ENCODE measurements at places on chromosomes 11 and 22. TPM values are rescaled to one million over a fixed set of nuclear protein-coding genes. Genes with fewer than 3 reads are reported as not detected.
A peak's percentile ranks its signal among the peaks of the same experiment; 100 is the strongest.

DNA sequence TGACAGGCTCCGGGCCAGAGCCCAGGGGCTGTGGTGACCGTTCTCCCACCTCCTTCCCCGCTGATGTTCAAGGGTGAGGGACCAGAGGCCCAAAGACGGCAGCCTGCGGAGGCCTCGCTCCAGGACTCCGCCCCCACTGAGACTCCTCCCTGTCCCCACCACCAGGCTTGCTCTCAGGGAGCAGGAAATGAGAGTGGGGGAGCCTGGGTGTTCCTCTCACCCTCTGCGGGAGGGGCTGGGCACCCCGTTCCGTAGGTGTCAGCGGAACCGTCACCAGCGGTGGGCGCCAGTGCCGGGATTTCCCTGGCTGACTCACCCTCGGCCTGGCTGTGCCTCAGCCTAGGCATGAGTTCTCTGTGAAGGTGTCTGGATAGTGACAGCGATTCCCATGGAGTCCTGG is 15.7 kb downstream of the DAGLA start:
- no peaks in the 10 kb centered on the region for H3K27me3 ChIP-seq
- H3K4me1 ChIP-seq: peaks cover 18% of the 10 kb centered on the region
- no peaks in the 10 kb centered on the region for H3K36me3 ChIP-seq
- peak overlapping the region; percentile 97 for H3K27ac ChIP-seq
- peak overlapping the region; percentile 82 for H3K4me3 ChIP-seq
- peak; percentile 92 for DNase-seq

- H3K36me3 ChIP-seq: peaks cover 4% of the 10 kb centered on the region
- H3K4me3 ChIP-seq: no peak overlapping the region
- no peak overlapping the region for H3K27ac ChIP-seq
- H3K27me3 ChIP-seq: peaks cover 63% of the 10 kb centered on the region
- peaks cover 18% of the 10 kb centered on the region for H3K4me1 ChIP-seq
- no peak for DNase-seq
Measured at GRCh38 chr11:74468058-74468457, 709 bp upstream of the KCNE3 start.

- H3K4me1 ChIP-seq: peaks cover 30% of the 10 kb centered on the region
- H3K27ac ChIP-seq: no peak overlapping the region
- no peaks in the 10 kb centered on the region for H3K27me3 ChIP-seq
- no peak overlapping the region for H3K4me3 ChIP-seq
- H3K36me3 ChIP-seq: peaks cover 4% of the 10 kb centered on the region
Measured at GRCh38 chr22:19473578-19473977, 5.4 kb downstream of the UFD1 start.

POTEH gene
- not detected for total RNA-seq

GRCh38 chr11:44572884-44573283 is 7.4 kb downstream of the CD82 start:
- peaks cover 3% of the 10 kb centered on the region for H3K36me3 ChIP-seq
- H3K4me3 ChIP-seq: peak overlapping the region; percentile 64
- peak; percentile 35 for DNase-seq
- H3K4me1 ChIP-seq: peaks cover 78% of the 10 kb centered on the region
- no peaks in the 10 kb centered on the region for H3K27me3 ChIP-seq

NRXN2 gene
- total RNA-seq: 0.32 TPM

DNA sequence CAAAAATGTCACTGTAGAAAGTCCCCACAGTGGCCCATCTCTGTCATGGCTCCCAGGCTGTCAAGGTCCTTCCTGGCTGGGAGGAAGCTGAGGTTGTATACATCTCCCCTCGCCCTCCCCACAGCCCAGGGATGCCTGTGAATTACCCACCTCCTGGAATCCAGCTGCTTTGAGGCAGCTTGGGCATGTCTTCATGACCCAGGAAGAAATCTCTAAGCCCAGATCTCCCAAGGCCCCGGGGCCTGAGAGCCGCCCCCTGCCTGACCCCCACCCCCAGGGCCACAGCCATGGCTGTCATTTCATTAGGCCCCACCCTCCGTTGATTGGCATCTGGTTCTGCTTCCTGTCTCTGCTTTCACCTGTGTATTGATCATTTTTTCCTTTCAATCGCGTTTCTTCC is 207.5 kb downstream of the TBC1D22A start:
- no peaks in the 10 kb centered on the region for H3K27me3 ChIP-seq
- H3K4me3 ChIP-seq: peak overlapping the region; percentile 45
- H3K36me3 ChIP-seq: peaks cover 11% of the 10 kb centered on the region
- H3K27ac ChIP-seq: peak overlapping the region; percentile 74

GRCh38 chr11:95563173-95563572 is 226.4 kb downstream of the FAM76B start:
- no peaks in the 10 kb centered on the region for H3K36me3 ChIP-seq
- peaks cover 7% of the 10 kb centered on the region for H3K27me3 ChIP-seq
- H3K27ac ChIP-seq: no peak overlapping the region
- H3K4me1 ChIP-seq: no peaks in the 10 kb centered on the region
- no peak for DNase-seq
- H3K4me3 ChIP-seq: no peak overlapping the region

GRCh38 chr11:73997120-73997770 is 11.6 kb downstream of the UCP3 start:
- DNase-seq: no peak
- no peaks in the 10 kb centered on the region for H3K36me3 ChIP-seq
- H3K4me1 ChIP-seq: peaks cover 40% of the 10 kb centered on the region
- no peaks in the 10 kb centered on the region for H3K27me3 ChIP-seq

- H3K4me3 ChIP-seq: no peak overlapping the region
- peaks cover 4% of the 10 kb centered on the region for H3K36me3 ChIP-seq
- peaks cover 23% of the 10 kb centered on the region for H3K4me1 ChIP-seq
- no peaks in the 10 kb centered on the region for H3K27me3 ChIP-seq
- no peak overlapping the region for H3K27ac ChIP-seq
Measured at GRCh38 chr11:128389461-128389976, 197.8 kb downstream of the ETS1 start.

ST14 gene
- total RNA-seq: 0.81 TPM

DNA sequence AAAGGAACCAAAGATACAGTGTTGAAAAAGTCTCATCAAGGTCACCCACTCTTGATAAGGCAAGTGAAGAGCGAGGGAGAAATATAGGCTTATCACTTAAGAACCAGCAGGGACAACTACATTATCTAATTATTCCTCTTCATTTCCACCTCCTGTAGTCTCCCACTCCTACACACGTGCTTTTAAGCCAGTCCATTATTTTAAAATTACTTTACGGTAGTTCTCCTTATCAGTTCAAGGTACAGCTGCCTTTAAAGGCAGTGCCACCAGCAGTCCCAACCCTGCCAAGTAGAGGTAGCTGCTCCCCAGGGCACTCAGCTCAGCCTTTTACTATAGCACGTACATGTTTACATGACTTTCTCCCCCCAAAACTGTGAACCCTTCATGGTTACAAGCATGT is 161.5 kb upstream of the BLID start:
- H3K27me3 ChIP-seq: peaks cover 4% of the 10 kb centered on the region
- no peaks in the 10 kb centered on the region for H3K36me3 ChIP-seq
- DNase-seq: no peak

TBX10 gene
- total RNA-seq: not detected

Data from T-helper 17 cell (primary cell).